ENCODE measurements at places on chromosomes 7 and 10.
A peak's percentile ranks its signal among the peaks of the same experiment; 100 is the strongest.

GRCh38 chr7:1985042-1985441 lies 247.7 kb downstream of the MAD1L1 start:
- DNase-seq = no peak

GRCh38 chr10:3931224-3931623 lies 146.2 kb upstream of the KLF6 start:
- DNase-seq = no peak

GRCh38 chr7:142379201-142379885 lies 121.5 kb upstream of the PRSS58 start:
- no peak for DNase-seq

DNA sequence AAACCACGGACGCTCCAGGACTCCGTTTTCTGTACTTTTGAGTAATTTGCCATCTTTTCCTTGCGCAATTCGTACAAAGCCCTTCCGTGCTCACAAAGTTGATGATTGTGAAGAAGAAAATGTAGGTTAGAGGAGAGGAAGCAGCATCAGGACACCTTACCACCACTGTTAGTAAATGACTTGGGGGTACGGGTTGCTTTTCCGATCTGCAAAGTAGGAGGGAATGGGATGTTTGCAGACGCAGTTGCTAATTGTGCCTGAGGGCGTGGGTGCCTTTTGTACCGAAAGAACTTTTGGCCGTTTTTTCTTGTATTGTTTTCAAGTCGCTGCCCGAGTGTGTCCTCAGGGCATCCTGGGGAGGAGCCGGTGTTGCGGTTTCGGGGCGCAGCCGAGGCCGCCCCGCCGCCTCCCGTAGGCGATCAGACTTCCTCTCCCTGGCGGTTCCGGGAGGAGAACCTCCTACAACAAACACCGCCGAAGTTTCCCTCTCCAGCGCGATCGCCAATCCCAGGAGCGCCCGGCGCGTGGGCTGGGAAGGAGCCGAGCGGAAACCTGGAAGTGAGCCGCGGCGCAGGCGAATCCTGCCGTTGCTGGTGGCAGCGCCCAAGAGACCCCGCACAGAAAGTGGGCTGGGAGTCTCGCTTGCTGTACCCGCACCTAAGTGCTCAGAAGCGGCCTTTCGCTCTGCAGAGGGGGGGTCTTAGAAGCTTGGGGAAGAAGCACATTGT lies 1.0 kb downstream of the PRR15 start:
- DNase-seq = peak; percentile 72

All from iris pigment epithelial cell (primary cell).